Activated CD8-positive, alpha-beta memory T cell treated with anti-CD3 and anti-CD28 coated beads for 4 hours (primary cell): ENCODE measurements at places on chromosomes 7 and 10.

GRCh38 chr10:20977300-20977699, 80.2 kb upstream of the NEBL start:
- no peak for DNase-seq

DNA sequence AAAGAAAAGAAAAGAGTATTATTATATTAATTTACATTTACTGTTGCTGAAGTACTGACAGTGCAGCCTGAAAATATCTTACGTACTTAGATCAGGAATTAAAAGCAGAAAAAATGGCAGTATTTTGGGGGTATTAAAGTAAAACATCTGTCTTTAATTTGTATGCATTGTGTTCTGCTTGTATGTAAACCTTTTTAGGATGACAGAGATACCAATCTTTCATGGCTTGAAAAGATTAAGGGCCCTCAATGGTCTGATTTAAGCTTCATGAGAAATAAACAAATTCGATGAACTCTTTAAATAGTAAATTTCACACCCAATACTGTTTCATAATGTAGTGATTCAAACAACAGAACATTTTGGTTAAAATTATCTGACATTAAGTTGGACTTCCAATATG, 116.3 kb downstream of the MLLT10 start:
- no peak for DNase-seq

- no peak for DNase-seq
Measured at GRCh38 chr7:114468844-114469243, 54.2 kb downstream of the FOXP2 start.

GRCh38 chr10:91296471-91296870, 76.0 kb downstream of the PCGF5 start:
- DNase-seq = no peak

GRCh38 chr7:93015101-93015778, 102.5 kb downstream of the SAMD9 start:
- no peak for DNase-seq

DNA sequence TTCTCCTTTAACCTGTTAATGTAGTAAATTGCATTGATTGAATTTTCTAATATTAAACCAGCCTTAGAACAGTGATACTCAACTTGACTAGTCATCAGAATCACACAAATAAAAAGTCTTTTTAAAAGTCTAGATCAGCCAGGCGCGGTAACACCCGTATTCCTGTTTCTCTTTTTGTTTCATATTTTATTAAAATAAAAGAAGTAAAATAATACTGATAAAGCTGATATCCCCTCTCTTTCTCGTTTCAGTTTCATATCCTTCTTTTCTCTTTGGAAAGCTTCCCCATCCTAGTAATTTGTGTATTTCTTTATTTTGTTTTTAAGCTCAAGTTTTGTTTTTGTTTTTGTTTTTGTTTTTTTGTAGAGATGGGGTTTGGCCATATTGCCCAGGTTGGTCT, 9.3 kb downstream of the SMO start:
- DNase-seq = no peak

DNA sequence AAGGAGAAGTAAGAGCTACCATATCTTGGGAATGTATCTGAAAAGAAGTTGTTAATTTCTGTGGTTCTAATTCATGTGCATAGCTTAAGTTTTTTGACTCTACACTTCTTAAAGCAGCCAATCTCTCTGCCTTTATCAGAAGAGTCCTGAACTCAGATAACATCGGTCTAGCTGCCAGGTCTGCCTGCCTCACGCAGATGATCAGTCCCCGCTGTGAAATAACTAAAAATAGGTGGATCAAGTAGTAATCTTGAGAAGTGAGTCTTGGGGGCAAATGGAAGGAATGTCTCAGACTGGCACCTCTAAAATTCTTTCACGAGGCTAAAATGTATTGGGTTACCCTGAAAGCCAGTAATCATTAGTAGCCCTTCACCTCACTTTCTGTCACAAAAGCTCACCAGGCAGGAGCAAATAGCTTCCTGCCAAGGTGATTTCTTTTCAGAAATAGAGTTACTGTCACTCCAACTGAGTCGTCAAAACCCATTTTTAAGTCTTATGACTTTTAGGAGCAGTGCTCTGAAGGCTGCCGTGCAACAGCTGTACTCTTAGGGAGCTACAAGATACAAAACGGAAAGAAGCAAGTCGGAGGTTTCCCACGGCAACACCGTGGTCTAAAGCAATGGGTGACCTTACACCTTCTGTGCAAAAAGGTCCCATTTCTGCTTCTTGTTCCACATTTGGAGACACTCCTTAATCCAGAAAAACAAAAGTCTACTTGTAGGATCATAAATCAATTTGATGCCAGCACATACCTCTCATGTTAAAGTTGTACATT, 85.2 kb downstream of the ABCB5 start:
- DNase-seq = no peak

- DNase-seq = no peak
Measured at GRCh38 chr10:35986756-35987502, 344.8 kb upstream of the FZD8 start.

GRCh38 chr7:6015917-6016652, 7.0 kb downstream of the AIMP2 start:
- DNase-seq = no peak

DNA sequence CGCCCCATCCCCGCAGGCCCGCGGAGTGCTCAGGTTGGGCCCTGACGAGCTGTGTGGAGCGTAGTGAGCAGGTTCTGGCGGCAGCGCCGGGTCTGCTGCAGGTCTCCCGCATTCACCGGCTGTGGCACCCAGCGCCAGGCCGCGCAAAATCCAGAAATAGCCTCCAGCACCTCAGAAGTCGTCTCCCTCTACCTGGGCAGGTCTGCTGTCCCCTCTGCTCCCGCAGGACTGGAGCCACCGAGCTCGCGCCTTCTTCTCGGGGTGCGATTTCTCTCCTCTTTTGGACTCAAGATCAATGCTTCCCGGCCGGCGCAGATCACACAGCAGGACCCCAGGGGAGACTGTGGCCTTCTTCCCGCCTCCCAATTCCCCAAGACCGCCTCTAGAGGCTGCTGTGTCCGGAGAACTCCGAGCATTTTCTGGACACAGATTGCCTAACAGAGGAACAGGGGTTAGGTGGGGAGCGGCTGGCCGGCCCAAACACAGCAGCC, 8.4 kb downstream of the TLX1 start:
- no peak for DNase-seq

- no peak for DNase-seq
Measured at GRCh38 chr7:54672519-54672918, 86.5 kb downstream of the SEC61G start.

- no peak for DNase-seq
Measured at GRCh38 chr7:143375298-143376034, 5.7 kb upstream of the ZYX start.

GRCh38 chr7:41035794-41036193, 667.1 kb downstream of the INHBA start:
- DNase-seq = no peak

- no peak for DNase-seq
Measured at GRCh38 chr7:69364813-69365643, 233.2 kb upstream of the AUTS2 start.

- no peak for DNase-seq
Measured at GRCh38 chr7:120229084-120229483, 43.9 kb upstream of the KCND2 start.

DNA sequence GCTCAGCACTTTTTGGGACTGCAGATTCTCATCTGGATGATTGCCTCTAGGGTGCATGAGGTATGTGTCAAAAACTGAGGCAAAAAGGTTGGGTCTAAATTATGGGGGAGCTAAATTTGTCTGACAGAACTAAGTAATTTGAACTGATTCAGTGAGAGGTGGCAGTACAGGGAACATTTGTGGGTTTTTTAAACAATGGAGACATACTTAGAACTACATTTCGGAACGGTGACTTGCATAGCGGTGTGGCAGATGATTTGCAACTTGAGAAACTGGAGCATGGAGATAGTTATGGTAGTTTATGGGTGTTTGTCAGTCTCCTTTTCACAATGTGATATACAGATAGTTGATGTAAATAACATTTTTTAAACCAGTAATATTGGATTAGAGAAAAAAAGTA, 14.6 kb downstream of the TBC1D12 start:
- DNase-seq = no peak

DNA sequence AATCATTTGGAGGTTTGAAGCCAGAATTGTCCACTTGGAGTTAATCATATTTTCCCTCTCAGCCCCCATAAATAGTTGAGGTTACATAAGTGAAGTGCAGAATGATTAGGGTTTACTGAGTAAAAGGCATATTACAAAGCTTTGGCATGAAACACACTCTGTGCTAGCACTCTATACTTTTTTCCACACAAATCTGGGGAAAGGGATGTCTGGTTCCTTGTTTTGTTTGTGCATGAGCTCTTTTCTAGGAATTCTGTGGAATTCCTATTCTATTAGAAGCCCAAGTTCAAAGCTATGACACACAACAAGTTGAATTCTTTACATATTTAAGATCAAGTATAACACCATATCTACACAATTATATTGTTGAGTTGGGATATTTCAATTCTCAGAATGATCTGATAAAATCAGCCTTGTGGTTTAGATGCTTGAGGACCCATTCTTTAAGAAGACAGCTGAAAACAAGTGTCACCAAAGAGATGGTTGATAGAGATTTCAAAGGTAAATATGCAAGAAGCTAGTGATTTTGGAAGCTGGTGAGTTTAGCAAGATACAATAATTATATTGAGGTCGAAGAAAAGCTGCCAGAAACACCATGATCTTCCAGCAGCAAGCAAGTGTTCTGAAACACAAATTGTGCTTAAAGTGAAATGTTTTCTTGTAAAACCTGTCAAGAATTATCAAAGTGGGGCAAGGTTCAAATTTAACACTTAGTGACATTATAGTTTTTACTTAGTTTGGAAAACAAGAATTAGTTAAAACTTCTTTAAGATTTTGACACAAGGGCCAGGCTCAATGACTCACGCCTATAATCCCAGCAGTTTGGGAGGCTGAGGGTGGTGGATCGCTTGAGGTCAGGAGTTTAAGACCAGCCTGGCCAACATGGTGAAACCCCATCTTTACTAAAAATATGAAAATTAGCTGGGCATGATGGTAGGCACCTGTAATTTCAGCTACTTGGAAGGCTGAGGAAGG, 122.6 kb downstream of the INHBA start:
- DNase-seq = no peak

DNA sequence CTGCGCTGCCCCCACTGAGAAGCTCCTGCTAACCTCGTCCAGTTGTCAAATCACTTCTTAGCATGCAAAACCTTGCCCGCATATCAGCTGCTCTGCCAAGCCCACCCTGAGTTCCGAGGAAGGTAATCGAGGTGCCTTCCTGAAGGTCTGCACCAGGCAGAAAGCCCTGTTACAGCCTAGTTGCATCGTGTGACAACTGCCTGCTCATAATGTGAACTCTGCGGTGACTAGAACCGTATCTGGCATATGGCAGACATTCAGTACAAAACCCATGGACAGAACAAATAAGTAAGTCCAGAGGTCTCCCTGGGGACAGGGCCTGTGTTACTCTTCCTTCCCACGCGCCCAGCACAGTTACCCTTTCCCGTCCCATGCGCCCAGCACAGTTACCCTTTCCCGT, 394.3 kb downstream of the DNAJB6 start:
- DNase-seq = no peak

GRCh38 chr7:74579800-74580685, 77.5 kb upstream of the GTF2I start:
- no peak for DNase-seq

- no peak for DNase-seq
Measured at GRCh38 chr7:98514211-98515031, 102.7 kb upstream of the NPTX2 start.

DNA sequence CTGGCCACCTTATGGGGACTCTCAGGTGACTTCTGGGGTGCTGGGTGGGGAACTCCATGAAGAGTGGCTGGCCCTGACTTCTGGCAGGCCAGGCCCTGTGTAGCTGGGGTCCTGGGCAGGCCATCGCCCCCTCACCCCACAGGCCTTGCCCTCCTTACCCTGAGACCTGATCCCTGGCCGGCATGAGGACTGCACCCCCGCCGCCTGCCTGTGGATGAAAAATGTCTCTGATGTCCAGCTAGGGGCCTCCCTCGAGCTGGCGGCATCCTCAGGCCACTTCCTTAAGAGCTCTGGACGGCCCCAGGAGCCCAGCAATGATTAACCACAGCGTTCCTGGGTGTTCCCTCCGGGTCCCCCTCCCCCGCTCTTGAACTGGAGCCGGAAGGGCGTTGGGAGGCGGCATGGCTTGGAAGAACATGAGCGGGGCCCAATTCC, 31.8 kb upstream of the SHH start:
- no peak for DNase-seq
